ENCODE measurements at places on chromosomes 4 and X.

- no peak for DNase-seq
These were observed 212.0 kb upstream of the JADE1 start for GRCh38 chr4:128597500-128597899.

- no peak for DNase-seq
These were observed at the start of gene PRRG3 for GRCh38 chrX:151694661-151695582. Gene PRRG3 (plus strand): TSS chrX:151695458. CDS start chrX:151698815, 3,357 bp downstream.

- no peak for DNase-seq
These were observed 1759.6 kb downstream of the C4orf33 start for GRCh38 chr4:130855533-130855932.

DNA sequence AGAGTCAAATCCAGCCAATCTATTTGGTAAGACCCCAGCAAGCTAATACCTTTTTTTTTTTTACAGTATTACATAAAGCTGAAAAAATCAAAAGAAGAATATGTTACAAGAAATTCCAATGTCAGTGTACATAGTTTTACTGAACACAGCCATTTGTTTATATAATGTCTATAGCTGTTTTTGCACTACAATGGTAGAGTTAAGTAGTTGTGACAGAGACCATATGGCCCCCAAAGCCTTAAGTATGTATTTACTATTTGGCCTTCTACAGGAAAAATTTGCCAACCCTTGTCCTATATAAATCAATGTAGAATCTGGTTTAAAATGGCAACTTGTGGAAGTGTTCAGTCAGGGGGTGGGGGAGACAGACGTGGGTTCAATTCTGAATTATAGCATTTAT, 60.7 kb downstream of the ANTXR2 start:
- DNase-seq = no peak

- DNase-seq = peak; percentile 37
These were observed 1.3 kb upstream of the JAKMIP1 start for GRCh38 chr4:6201580-6202091.

DNA sequence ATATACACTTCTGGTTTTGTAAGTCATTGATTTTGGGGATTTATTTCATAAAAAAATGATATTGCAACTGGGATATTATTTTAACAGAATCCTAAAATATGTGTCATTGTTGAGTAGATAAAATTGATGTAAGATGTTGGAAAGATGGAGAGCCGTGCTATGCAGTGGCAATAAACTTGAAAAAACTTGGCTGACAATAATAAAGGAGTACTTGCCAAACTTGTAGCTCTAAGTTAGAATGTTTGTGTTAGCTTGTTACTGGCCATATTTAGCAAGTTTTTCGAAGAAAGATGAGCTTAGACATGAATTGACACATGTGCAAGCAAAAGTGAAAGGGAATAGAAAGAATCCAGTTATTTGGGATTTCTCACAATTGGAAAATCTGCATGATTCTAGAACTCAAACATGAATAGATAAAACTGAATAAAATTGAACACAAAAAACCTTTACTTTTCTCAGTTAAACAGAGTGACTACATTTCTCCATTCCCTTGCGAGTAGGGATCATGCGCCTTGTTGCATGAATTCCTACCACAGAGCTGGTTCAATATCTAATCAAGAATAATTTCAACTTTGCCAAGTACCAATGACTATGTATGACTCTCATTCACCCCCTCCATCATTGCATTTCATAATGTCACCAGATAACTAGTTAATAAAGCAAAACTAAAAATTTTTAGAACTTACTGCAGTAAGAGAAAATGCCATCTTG, 327.8 kb downstream of the CAMK2D start:
- no peak for DNase-seq

DNA sequence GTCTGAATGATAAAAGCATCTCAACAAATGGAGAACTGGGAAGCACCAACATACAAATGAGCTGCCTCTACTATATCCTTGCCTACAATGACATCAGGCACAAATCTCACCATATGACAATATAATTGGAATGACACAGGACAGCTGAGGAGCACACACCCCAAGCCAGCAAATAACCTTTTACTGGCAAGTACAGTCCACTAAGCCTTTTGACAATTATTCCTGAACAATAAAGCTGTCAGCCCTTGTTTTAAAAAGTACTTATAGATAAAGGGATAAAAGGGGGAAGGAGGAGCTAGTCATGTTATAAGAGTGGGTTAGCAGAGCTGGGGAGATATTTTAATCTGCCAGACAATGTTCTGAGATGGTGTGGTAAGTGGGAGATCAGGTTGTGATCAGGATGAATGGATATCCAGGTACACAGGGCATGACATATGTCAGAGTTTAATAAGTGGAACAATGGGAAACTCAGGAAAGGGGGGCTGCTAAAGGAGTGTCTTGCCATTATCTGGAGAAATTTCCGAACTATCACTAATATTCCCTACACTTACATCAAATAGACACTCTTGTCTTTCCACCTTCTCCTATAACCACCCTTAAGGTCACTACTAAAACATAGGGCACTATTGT, 127.6 kb downstream of the GPC3 start:
- no peak for DNase-seq

Data from T-cell (primary cell).